ENCODE measurements at places on chromosomes 2 and 18.

DNA sequence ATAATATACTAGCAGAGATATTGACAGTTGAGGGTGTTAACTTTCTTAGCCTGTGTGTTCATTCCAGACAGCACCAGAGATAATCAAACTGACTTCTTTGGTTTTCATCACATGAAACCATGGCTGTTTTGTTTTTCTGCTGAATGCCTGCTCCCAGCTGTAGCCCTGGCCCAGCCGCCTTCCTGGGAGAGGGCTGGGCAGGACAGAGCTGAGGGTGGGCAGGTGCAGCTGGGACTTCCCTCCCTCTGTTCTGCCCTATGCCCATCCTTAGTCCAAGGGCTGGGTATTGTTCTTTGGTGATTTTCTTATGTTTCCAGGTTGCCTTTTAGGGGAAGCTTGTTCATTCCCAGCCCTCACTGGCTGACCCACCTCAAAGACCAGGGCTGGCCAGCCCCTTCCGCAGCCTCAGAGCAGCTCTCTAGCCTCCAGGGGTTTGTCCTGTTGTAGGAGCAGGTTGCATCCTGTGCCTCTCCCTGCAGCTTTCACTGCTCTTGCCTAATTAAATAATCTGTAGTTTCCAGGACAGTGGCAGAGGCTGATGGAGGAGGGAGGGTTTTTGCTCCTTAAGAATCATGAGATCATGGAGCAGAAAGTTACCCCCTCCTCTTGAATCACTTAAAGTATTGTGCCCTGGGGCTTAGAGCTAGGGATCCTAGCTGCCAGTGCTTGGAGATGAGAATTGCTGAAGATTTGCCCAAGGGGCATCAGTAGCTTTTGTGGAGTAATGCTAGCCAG lies 61.4 kb downstream of the MTCL1 start:
- no peak for DNase-seq

DNA sequence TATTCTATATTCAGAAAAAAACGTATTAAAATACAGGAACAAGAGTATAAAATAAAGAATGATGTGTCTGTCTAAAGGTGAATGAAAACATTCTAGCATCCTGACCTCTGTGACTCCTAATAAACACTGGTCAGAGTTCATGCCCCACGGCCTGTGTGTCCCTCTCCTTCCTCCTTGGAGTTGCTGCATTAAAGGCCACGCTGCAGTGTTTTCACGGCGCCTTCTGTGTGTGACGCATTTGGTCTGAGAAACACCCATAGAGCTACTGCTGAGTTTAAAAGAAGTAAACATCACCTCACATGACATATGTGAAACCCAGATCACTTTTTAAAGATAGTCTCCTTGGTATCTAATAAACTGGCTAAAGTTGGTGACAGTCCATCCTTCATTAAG lies 90.5 kb downstream of the ITGB1BP1 start:
- DNase-seq, result no peak

GRCh38 chr18:46174342-46175041 lies 70.3 kb downstream of the HAUS1 start:
- DNase-seq, result no peak

GRCh38 chr2:35822716-35823115 lies 532.9 kb upstream of the CRIM1 start:
- no peak for DNase-seq

DNA sequence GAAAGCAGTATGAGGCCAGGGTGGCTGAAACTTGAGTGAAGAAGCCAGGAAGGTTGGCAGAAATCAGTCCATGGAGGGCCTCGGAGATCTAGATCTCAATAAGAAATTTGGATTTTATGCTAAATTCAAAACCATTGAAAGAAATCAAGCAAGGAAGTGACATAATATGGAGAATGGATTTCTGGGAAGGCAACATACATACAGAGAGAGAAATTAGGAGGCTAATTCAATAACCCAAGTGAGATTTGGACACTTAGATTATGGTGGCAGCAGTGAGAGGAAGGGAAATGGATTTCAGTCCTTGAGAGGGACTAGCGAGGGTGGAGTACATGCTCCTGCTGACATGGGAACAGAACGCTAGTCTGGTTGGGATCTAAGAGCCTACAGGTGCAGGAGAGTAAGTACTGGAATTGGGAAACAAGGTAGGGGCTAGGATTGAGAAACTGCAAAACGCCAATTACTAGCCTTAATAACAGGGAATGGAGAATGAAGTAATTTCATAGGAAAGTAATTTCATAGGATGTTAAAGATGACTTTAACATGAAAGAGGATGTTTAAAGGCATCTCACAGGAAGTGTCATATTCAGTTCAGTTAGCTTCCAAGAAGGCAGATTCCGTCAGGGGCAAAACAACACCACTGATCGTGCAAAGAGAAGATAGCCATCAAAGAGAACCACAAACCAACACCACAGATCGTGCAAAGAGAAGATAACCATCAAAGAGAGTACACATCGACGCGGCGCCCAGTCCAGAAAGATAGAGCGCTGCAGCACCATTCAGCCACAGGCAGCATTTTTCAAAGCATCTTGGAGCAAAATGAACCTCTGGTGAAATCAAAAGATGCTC lies 27.2 kb downstream of the CDKL4 start:
- DNase-seq, result peak; percentile 31

DNA sequence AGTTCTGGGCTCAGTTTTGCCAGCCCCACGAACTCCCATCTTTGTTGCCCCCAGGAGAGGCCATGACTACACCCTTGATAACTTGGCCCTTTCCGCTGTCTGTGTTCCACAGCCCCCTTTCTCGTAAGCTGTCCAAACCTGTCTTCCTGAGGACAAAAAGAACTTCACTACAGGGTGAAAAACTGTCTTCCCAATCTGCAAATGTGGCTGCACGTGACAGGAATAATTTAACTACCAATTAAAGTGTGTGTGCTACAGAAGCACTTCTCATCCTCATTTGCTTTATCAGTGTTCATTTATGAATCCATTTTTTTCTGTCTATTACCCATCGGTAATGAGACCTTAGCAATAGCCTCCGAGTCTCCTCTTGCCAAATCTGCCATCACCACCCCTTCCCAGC lies 9.1 kb upstream of the ALPK2 start:
- no peak for DNase-seq

DNA sequence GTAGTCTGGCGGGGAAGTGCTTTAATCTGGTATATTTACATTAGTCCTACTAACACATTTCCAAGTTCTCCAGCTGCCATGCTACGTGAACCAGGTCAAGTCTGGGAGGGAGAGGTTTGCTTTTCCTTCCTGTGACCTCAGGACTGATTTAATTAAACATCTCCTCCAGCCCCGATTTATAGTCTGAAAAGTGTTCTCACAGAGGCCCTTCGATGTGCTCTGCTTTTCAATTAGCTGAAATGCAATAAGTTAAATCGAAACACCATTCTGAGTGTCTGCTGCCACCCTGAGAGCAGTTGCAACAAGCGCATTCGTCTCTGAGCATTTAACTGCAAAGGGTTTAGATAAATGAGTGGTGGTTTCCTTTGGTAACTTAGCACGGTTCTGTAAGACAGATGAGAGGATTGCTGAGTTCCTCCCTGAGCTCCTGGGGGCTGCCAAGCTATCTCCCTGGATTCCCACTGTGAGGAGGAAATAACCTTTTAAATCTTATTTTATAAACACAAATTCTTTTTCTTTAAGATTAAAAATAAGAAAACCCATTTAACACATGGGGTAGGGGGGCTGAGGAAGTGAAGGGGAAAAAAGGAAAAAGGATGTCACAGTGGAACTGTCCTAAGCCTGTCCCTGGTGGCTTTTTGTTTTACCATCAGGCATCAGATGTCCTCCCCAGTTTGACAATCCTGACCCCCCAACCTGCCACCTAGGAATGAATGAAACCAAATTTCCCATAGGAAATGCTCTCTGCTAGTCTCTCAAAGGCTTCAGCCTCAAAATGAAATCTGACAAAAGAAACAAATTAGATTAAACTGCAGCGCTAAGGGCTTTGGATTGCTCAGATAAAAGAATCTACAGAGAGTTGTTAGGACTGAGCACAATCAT lies 56.5 kb upstream of the CREB1 start:
- DNase-seq, result no peak

DNA sequence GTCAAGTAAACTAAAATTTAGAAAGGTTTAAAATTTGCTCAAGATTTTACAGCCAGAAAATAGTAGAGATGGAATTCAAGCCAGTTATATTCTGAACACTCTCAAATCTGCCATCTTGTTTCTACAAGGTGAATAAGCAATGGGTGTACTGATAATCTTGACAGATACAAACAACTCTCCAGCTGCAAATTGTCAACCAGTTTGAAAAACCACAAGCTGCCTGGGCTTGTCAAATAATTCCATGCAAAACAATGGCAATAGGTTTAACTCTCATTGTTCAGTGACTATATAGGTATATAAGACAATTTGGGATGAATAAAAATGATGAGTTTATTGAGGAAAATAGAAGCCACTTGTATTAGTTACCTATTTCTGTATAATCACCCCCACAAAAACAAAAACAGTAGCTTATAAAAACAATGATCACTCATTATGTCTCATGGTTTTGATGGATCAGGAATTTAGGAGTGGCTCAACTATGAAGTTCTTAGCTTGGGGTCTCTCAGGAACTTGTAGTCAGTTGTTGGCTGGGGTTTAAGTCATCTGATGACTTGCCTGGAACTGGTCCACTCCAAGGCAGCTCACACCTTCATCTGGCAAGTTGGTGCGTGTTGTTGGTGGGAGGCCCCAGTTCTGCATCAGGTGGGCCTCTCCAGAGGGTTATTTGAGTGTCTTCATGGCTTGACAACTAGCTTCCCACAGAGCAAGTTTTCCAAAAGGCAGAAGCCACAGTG lies 12.6 kb upstream of the EVA1A start:
- DNase-seq, result no peak

DNA sequence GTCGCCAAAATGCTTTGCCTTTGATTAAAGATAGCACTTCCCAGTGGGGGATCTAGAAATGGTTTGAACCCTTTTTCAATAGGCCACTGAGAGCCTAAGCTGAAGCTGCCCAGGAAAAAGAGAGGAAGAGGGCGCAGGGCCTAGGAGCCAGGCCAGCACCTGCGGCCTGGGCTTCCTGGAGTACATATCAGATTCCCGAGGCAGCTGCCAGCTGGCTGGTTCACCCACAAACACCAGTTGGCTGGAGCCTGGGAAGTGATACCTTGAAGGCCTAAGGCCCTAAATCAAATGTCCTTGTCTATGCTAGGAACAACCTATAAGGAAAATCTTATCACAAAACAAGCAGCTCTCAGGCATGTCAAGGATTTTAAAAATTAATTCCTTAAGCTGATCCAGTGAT lies 37.1 kb downstream of the ANKRD44 start:
- no peak for DNase-seq

DNA sequence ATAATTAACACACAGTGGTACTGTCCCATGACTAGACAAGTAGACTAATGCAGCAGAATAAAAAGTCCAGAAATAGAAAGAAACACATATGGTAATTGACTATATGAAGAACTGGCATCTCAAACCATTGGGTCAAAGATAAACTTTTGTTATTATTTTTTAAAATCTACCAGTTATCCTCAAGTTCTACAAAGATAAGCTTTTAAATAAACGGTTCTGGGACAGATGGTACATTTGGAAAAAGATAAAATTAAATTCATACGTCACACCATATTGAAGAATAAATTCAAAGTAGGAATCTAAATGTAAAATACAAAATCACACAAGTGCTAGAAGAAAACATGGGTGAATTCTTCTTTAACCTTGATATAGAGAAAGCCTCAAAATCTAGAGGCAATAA lies 37.6 kb upstream of the PLEKHM3 start:
- no peak for DNase-seq

GRCh38 chr2:174486563-174487107 lies at the start of gene GPR155:
Gene GPR155 (minus strand): TSS chr2:174487029. CDS start chr2:174481956, 5,073 bp downstream.
- no peak for DNase-seq

All from stimulated activated CD8-positive, alpha-beta memory T cell treated with anti-CD3 and anti-CD28 coated beads, Interleukin-7, amount 100 ng/mL, for 1 hour (primary cell).